Stimulated activated CD8-positive, alpha-beta memory T cell treated with anti-CD3 and anti-CD28 coated beads, Interleukin-4, amount 100 ng/mL, for 4 hours (primary cell): ENCODE measurements at places on chromosomes 1 and 21.

- DNase-seq = no peak
Measured at GRCh38 chr1:180181996-180182642, 27.4 kb downstream of the QSOX1 start.

- DNase-seq = no peak
Measured at GRCh38 chr1:169701261-169702005, 10.0 kb downstream of the SELL start.

DNA sequence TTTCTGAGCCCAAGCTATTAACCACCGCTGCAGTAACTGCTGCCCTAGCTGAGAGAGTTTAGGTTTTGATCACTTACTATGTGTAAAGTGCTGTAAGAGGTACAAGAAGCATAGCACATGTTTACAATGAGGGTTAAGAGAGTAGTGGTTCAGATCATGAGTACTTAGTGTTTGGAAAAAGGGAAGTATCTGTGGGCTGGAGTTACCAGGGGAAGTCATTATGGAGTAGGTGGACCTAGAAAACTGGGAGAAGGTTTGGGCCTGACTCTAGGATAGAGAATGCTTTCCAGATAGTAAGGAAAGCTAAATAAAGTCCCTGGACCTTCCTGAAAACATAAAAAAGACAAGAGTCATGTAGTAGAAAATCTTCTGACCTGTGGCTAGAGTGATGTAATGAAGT is 149.6 kb upstream of the PLXNA2 start:
- DNase-seq = no peak

GRCh38 chr21:43657355-43658087 is 1.8 kb downstream of the HSF2BP start:
- DNase-seq = no peak

- DNase-seq = no peak
Measured at GRCh38 chr1:180533266-180533987, 25.3 kb upstream of the OVAAL start.

- DNase-seq = no peak
Measured at GRCh38 chr21:42125571-42126544, 54.7 kb downstream of the UMODL1 start.

DNA sequence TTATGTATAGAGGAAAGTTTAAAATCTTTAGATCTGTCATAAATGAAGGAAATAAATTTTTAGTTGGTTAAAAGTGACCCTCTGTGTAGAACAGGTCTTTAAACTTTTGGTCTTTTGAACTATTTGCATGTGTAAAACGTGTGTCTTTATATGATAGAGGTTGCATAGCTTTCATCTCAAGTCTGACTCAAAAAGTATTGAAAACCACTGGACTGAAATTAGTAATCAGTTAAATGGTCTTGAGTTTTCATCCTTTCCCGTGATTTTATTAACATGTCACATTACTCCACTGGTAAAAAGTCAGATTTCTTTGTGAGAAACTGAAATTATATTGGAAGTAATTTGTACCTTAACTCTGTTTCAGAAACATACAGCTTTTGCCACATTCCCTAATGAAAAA is 1.8 kb downstream of the RNPC3 start:
- DNase-seq = no peak

DNA sequence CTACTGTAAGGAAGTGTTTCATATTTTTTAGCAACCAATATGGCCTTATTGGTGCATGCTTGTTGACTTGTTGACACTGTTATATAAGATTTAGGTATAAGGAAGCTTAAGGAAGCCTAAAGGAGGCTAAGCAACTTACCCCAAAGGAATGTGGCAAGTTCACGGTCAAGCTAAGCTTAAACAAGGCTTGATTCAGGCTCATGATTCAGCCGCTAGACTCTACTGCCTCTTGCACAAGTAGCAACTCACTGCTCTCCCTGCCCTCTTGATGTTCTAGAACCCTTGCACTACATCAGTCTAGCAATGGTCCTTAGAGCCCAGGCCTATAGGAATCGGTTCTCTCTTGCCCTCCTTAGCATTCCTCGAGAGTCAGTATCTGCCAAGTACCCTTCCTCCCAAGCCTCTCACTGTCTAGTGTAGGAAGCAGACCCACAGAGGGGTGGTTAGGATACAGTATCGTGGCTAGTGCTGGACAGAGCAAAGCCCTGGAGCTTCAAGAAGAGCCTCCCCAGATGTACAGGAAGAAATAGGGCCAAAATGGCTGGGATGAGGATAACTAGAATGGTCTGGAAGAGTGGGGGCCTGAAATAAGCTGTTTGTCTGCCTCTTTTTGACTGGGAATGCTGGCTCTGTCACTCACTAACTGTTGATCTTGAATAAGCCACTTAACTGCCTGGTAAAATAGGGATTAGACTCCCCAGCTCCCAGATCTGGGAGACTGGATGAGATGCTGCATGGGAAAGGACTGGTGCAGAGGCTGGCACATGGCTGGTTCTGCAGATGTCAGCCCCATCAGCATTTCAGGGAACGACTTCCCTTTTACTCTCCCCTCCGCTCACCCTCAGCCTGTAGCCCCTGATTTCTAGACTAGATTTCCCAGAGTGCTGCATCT is 122.2 kb downstream of the NAV1 start:
- no peak for DNase-seq

DNA sequence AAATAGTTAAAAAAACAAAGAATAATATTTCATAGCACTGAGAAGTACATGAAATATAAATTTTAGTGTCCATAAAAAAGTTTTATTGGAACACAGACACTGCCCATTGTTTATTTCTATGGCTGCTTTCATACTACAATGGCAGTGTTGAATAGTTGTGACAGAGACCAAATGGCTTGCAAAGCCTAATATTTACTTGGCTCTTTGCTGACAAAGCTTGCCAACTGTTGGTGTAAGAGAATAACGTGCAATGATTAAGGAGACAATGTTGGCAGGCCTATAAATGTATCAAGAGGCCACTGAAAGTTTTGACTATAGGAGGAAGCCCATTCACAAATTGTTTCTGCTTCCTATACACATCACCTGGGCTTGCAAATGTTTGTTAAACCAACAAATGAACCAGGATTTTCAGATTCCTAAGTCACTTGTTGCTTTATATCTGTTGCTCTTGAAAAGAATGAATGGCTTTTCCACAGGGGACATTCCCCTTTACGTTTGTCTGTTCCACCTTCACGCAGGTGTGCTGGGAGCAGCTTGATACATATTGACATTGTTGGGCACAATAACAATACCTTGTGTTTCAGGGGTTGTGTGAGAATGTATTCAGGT is 5.5 kb upstream of the ST6GALNAC3 start:
- no peak for DNase-seq

DNA sequence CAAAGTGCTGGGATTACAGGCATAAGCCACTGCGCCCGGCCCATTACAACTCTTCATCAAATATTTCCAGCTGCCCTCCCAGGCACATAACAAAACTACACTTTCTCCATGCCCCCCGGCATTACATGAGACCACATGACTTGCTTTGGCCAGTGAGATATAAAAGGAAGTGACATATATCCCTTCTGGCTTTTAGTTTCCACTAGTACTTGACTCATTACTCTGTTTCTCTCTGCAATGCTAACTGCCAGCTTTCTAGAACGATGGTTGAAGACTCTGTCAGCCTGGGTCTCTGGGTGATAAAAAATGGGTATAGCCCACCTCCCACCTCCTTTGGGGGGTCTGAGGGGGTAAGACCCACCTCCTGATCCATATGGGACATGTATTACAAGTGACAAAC is 24.2 kb downstream of the ABL2 start:
- DNase-seq = no peak

DNA sequence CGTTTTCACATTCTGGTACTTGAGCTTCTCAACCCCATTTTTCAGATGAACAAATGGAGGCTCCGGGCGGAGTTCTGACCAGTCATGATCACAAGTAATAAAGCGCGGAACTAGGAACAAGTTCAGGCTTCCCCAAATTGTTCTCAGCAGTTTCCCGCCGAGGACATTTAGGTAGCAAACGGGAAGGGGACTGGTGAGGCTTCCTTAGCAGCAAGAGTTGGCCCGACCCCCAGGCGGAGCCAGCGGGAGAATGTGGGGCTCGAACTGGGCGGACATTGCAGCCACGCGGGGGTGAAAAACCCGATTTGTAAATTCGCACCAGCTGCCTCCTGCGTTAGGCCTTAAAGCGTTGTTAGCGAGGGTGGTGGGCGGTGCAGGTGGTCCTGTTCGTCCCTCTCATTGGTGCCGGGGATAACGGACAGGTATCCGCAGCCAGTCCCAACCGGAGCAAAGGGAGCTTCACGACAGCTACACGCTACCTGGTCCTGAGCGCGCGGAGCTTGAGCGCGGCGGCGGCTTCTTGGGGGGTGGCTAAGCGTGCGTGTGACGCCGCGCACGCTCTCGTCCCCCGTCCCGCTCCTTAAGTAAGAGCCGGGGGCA is 15.3 kb downstream of the SEMA6C start:
- DNase-seq = peak; percentile 45

DNA sequence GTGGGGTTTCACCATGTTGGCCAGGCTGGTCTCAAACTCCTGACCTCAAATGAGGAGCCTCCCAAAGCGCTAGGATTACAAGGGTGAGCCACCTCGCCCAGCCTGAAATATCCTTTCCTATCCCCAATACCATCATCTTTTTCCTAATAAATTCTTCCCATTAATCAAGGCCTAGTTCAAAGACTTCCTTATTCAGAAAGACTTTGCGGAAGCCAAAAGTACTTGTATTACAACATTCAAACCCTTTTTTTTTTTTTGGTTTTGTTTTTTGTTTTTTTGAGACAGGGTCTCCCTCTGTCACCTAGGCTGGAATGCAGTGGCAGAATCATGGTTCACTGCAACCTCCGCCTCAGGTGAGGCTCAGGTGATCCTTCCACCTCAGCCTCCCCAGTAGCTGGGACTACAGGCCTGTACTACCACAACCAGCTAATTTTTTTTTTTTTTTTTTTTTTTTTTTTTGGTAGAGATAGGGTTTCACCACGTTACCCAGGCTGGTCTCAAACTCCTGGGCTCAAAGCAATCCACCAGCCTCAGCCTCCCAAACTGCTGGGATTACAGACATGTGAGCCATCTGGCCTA is 7.6 kb downstream of the SLC19A2 start:
- no peak for DNase-seq

DNA sequence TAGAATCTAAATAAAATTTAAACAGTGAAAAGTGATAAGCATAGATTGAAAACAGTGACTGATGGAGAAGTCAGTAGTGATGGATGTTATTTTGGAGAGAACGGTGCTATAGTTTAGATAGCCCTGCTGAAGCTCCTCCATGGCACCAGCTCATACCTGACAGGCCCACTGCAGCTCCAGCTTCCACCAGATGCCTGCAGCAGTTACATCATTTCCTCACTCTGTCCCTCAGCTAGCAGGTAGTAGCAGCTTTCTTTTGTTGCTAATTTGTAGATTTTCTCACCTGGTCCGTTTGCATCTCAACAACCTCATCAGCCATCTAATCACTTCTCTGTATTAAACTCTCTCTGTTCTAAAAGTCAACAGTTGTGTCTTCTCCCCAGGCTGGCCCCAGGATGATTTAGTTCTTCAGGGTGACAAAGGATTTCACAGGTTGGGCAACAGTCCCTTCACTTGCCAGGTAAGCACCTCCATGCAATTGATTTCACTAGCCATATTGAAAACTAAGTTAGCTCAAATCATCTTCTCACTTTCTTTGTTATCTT is 128.3 kb downstream of the LMX1A start:
- DNase-seq = no peak
